ENCODE measurements at places on chromosomes 5 and 9.

GRCh38 chr5:130189961-130190360, 285.7 kb downstream of the CHSY3 start:
- DNase-seq, result no peak

GRCh38 chr5:157143127-157143971, 684 bp upstream of the MED7 start:
- peak; percentile 59 for DNase-seq

DNA sequence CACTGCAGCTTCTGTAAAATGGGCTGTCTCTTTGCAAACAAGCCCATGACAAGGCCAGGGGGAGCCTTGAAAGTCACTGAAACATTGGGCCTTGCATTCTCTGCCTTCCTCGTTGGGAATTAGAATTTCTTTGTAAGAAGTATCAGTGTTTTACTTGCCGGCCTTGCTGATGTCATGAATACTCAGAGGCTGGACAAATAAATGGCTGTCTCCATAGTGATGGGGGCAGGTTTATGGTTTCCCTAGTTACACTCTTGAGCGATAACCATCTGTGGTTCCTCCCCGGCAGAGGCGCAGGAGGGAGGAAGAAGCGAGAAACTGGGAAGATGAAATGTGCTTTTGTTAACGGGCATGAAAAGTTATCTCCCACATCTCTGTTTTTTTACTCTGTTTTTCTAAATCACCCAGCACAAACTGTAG, 272.7 kb upstream of the PANK3 start:
- peak; percentile 63 for DNase-seq

DNA sequence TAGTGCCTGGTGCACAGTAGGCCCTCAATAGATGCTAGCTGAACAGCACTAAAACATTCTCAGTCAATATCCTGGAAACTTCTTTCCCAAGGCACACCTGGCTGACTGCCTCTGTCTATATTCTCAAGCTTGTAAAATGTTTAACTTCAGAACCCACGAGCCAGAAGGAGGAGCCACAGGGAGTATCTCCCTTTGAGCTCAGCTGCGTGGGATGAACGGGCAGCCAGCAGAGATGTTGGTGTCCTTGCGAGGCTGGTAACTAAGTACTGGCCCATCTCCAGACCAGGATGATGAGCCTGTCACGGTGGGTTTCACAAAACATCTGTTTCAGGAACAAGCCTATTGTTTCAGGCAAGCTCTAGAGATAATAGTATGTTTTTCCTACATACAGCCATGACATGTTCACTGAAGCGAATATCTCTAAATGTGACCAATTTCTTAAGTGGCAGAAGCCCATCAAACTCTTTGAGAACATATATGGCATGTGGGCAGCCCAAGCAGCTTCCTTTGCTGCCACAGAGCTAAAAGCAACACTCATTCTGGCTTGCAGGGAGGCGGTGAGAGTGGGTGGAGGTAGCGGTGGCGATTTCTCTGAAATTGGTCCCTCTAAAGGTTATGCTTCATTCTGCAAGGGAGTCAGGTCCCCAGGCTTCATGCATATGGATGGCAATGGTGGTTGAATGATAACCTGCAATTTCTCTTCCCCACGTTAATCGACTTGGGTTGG, 206.2 kb downstream of the TTLL11 start:
- no peak for DNase-seq

GRCh38 chr9:97766610-97767009, 69.5 kb upstream of the XPA start:
- no peak for DNase-seq

Data from CD4-positive, alpha-beta T cell treated with Interleukin-10 for 1 hour (primary cell).